Stimulated activated CD4-positive, alpha-beta T cell treated with anti-CD3 and anti-CD28 coated beads, Interleukin-2, amount 100 ng/mL, for 24 hours (primary cell): ENCODE measurements at places on chromosomes 3 and 15.

DNA sequence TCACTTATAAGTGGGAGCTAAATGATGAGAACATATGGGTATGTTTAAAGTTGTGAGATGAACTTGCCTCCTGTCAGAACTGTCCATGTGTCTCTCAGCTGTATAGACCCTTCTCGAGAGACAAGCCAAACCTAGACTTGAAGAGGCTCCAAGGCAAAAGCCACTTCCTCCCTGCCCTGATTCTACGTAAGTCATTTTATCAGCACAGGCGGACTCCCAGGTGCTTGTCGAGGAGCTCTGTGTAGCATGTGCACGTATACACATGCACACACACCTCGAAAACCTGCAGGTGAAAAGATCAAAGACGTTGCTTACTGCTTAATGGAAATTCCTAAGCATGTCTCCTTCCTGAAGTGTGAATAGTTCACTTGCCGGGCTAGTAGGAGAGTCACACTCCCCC lies 5.6 kb upstream of the CLEC3B start:
- no peak for DNase-seq

GRCh38 chr15:51649659-51650521 lies 27.3 kb upstream of the DMXL2 start:
- no peak for DNase-seq

DNA sequence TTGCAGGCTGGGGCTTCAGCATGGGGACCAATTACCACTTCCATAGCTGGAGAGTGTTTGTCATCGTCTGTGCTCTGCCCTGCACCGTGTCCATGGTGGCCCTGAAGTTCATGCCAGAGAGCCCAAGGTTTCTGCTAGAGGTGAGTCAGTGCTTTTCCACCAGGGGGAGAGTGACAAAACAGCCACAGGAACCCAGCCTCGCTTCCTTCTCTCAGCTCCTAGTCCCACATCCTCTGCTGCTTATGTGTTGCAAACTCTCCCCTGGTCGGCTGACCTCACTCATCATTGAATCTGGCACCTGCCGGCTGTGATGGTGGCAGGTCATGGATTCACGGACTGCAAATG lies 158.3 kb downstream of the SV2B start:
- DNase-seq, result no peak

DNA sequence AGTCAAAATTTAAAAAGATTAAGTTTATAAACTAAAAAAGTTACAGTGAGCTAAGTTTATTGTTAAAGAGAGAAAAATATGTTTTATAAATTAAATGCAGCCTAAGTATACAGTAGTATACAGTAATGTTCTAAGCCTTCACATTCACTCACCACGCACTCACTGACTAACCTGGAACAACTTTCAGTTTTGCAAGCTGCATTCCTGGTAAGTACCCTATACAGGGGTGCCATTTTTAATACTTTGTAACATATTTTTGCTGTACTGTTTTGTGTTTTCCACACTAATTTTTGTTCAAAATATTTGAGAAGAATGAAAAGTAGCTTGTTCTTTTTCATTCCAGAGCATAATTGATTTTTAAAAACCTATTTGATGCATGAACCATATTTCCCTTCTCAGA lies 524.9 kb downstream of the RBMS3 start:
- no peak for DNase-seq

- no peak for DNase-seq
Measured at GRCh38 chr3:147371771-147372340, 34.5 kb downstream of the ZIC4 start.

- no peak for DNase-seq
Measured at GRCh38 chr3:5010706-5011554, 31.7 kb downstream of the BHLHE40 start.
